ENCODE measurements at places on chromosomes 1 and 21. TPM values are rescaled to one million over a fixed set of nuclear protein-coding genes. Genes with fewer than 3 reads are reported as not detected.

The RNU1-3 gene
- under 0.01 TPM for total RNA-seq

The SLC37A1 gene
- 1.1 TPM for total RNA-seq

The GFI1 gene
- total RNA-seq, result 0.34 TPM

The OR11L1 gene
- not detected for total RNA-seq

The LIN28A gene
- total RNA-seq, result not detected

The KCNE2 gene
- total RNA-seq, result not detected

The PCAT6 gene
- total RNA-seq, result not detected

The FPGT gene
- 12.2 TPM for total RNA-seq

The NUP210L gene
- not detected for total RNA-seq

The ADCY10 gene
- total RNA-seq, result not detected

The C1orf185 gene
- not detected for total RNA-seq

The ATAD3A gene
- total RNA-seq, result 27.7 TPM

The CD164L2 gene
- total RNA-seq, result not detected

The TXNIP gene
- 594 TPM for total RNA-seq

The TRIM67 gene
- total RNA-seq, result 0.09 TPM

All from pericardium fibroblast (primary cell).